ENCODE measurements at places on chromosomes 11 and 22. TPM values are rescaled to one million over a fixed set of nuclear protein-coding genes. Genes with fewer than 3 reads are reported as not detected.
A peak's percentile ranks its signal among the peaks of the same experiment; 100 is the strongest.

- DNase-seq: no peak
- no peak overlapping the region for H3K4me3 ChIP-seq
- no peaks in the 10 kb centered on the region for H3K36me3 ChIP-seq
Measured at GRCh38 chr11:24622262-24622661, 125.4 kb downstream of the LUZP2 start.

DNA sequence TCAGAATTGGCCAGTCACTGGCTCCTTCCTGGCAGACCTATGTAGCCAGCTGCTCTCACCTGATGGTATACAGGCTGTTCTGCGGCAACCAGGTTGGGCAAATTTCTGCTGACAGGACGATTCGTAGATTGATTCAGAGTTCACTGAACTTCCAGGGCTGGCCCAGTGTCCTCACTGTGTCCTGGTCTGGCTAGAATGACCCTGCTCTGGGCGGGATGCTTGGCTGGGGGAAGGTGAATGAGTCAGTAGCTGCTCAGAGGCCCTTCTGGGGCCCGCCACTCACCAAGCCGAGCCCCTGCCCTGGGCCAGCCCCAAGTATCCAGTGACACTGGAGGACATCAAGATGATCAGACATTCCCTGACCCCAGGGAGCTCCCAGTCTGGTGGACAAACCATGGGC lies 62.9 kb upstream of the WNT11 start:
- no peak for DNase-seq
- H3K36me3 ChIP-seq: no peaks in the 10 kb centered on the region
- peaks cover 2% of the 10 kb centered on the region for H3K27me3 ChIP-seq
- H3K27ac ChIP-seq: no peak overlapping the region
- no peak overlapping the region for H3K4me3 ChIP-seq

- H3K4me1 ChIP-seq: peaks cover 56% of the 10 kb centered on the region
- no peak overlapping the region for H3K4me3 ChIP-seq
- H3K27ac ChIP-seq: no peak overlapping the region
Measured at GRCh38 chr22:40281717-40282116, 64.6 kb upstream of the ADSL start.

DNA sequence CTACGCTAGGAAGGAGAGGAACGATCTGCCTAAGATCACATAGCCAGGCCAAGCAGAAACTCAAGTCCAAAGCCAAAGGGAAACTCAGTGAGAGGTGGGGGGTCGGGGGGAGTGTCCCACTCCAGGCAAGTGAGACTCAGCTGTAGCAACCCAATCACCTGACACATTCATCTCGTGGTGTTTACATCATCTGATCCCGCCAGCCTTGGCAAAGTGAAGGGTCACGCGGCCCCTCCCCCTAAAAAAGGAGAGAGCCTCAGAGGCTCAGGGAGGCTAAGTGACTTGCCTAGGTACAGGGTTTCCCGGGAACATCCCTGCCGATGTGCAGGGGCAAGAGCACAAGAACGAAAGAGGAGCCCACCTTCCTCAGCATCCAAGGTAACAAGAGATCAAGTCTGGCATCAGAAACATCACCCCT lies 21.5 kb downstream of the MYH9 start:
- H3K4me3 ChIP-seq: peak overlapping the region; percentile 67
- no peaks in the 10 kb centered on the region for H3K27me3 ChIP-seq
- peak overlapping the region; percentile 96 for H3K27ac ChIP-seq
- H3K4me1 ChIP-seq: peaks cover 99% of the 10 kb centered on the region

- H3K27ac ChIP-seq: no peak overlapping the region
- DNase-seq: no peak
- H3K36me3 ChIP-seq: no peaks in the 10 kb centered on the region
- no peaks in the 10 kb centered on the region for H3K4me1 ChIP-seq
- peaks cover 2% of the 10 kb centered on the region for H3K27me3 ChIP-seq
- no peak overlapping the region for H3K4me3 ChIP-seq
Measured at GRCh38 chr11:115716601-115717529, 212.7 kb upstream of the CADM1 start.

DNA sequence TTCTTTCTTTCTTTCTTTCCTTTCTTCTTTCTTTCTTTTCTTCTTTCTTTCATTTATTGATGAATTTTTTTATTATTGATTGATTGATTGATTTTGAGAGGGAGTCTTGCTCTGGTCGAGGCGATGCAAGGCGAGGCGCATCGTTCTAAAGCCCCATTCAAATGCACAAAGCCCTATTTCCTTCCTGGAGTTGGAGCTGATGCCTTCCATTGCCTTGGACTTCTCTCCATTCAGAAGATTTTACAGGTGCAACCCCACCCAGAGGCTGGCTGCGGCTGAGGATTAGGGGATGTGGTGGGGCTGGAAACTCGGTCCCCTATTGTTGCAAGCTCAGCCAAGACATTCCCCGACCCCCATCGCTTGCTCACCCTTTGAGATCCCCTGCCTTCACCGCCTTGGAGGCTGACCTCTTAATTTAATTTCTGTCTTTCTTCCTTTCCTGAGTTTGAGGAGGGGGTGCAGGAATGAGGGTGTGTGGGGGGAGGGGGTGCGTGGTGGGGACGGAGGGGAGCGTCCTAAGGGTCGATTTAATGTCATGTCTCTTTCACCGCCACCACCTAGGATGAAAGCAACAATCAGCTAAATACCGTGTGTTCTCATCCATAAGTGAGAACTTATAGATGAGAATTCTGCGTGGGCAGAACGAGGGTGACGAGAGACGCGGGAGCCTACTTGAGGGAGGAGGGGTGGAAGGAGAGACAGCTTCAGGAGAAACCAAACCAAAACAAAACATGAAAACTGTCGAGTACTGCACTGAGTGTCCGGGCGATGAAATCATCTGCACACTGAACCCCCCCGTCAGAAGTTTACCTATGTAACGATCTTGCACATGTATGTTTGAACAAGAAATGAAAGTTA lies 3913.9 kb upstream of the OR11H1 start:
- H3K27me3 ChIP-seq: no peaks in the 10 kb centered on the region
- DNase-seq: no peak
- H3K4me3 ChIP-seq: no peak overlapping the region
- no peaks in the 10 kb centered on the region for H3K4me1 ChIP-seq
- no peak overlapping the region for H3K27ac ChIP-seq
- H3K36me3 ChIP-seq: peaks cover 15% of the 10 kb centered on the region

DNA sequence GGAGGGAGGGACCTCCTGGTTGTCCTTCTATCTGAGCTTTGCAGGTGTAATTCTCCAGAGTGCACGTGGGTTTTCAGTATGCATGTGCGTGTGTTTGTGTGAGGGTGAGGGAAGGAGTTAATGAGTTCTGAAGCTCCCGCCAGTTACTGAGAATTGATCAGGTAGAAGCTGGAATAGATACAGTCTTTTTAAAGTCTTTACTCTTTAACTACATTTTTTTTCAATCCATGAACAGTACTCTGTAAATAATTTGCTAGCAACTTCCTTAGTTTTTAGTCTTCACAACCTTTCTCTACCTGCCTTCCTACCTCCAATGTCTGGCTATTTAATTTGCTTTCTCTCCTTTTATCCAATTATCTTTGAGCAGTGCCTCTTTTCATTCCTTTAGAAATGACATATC lies 25.5 kb downstream of the ARHGAP42 start:
- no peaks in the 10 kb centered on the region for H3K27me3 ChIP-seq
- H3K36me3 ChIP-seq: no peaks in the 10 kb centered on the region
- H3K4me1 ChIP-seq: no peaks in the 10 kb centered on the region
- no peak overlapping the region for H3K4me3 ChIP-seq
- no peak for DNase-seq

DNA sequence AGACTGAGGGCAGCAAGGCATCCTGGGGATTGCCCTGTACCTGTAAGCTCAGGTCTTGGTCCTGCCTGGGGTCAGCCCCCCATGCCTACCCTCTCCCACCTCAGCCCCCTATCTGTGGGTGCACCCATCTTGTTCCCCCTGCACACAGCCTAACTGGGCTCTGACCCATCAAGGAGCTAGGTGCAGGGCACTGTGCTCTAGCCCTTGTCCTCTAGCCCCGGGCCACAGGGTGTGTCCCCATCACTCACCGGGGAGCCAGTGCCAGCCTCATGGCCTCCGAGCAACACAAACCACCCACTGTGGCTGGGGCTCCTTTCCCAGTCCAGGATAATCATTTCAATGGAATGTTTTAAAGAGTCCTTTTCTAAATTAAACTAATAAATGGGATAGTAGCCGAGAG lies 293.9 kb upstream of the PLET1 start:
- peaks cover 3% of the 10 kb centered on the region for H3K4me1 ChIP-seq
- no peak for DNase-seq
- H3K27ac ChIP-seq: no peak overlapping the region
- no peaks in the 10 kb centered on the region for H3K27me3 ChIP-seq
- no peak overlapping the region for H3K4me3 ChIP-seq
- H3K36me3 ChIP-seq: no peaks in the 10 kb centered on the region

IGLL1 gene
- total RNA-seq: not detected

GRCh38 chr11:15136166-15136565 lies 21.4 kb downstream of the INSC start:
- DNase-seq: no peak
- H3K27ac ChIP-seq: no peak overlapping the region
- peaks cover 9% of the 10 kb centered on the region for H3K27me3 ChIP-seq
- no peaks in the 10 kb centered on the region for H3K36me3 ChIP-seq
- no peaks in the 10 kb centered on the region for H3K4me1 ChIP-seq

DNA sequence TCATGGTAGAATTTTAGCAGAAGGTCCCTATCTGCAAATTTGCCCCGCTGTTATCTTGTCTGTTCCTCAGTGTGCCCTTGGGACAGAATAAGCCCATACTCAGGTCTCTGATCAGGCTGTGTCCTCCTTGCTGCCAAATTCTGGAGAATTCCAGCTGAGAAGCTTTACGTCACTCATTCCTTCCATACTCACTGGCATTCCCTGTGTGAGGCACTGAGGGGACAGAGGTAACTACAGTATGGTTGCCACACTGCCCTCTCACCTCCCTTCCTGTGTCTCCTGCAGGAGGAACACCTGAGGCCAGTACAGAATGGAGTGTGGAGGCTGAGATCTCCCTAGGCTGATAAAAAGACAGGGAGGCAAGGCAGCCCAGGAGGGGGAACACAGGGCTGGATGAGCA lies 31.5 kb downstream of the SHISA8 start:
- H3K4me1 ChIP-seq: peaks cover 9% of the 10 kb centered on the region
- no peak overlapping the region for H3K4me3 ChIP-seq
- DNase-seq: no peak

- H3K27ac ChIP-seq: no peak overlapping the region
- no peak overlapping the region for H3K4me3 ChIP-seq
- no peaks in the 10 kb centered on the region for H3K27me3 ChIP-seq
- peaks cover 3% of the 10 kb centered on the region for H3K36me3 ChIP-seq
- H3K4me1 ChIP-seq: no peaks in the 10 kb centered on the region
- DNase-seq: no peak
Measured at GRCh38 chr22:49626361-49627216, 201.1 kb downstream of the BRD1 start.

DNA sequence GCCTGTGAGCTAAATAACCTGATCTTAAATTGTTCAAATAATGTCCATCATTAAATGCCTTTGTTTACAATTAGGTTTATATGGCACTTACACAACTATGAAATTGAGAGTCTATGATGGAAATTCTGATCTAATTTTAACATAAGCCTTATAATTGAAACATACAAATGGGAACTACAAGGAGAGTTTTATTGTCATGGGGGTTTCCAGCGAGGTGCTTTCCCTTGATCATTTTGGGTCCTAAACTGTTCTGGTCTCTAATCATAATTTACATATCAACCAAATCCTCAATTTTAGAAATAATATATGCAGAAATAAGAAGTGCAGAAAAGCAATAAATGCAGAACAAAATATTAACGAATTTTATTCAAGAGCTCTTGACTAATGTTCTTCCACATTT lies 44.9 kb downstream of the RRAS2 start:
- H3K36me3 ChIP-seq: no peaks in the 10 kb centered on the region
- H3K4me3 ChIP-seq: no peak overlapping the region
- peaks cover 30% of the 10 kb centered on the region for H3K4me1 ChIP-seq

- H3K36me3 ChIP-seq: no peaks in the 10 kb centered on the region
- no peak for DNase-seq
- peaks cover 34% of the 10 kb centered on the region for H3K4me1 ChIP-seq
- H3K4me3 ChIP-seq: peak overlapping the region; percentile 90
Measured at GRCh38 chr11:63683133-63683991, 2.1 kb downstream of the RTN3 start.

DNA sequence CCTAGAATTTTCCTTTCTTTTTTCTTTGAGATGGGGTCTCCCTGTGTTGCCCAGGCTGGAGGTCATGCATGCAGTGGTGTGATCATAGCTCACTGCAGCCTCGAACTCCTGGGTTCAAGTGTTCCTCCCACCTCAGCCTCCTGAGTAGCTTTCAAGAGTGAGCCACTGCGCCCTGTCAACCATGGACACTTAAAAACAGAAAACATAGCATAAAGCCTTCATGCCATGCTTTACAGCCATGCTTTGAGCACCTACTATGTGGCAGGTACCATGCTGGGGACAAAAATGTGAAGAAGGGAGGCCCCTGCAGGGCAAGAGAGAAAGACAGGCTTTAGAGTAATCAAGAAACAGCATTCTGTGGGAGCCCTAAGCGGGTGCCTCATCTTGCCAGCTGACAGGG lies 13.7 kb upstream of the GNB1L start:
- DNase-seq: no peak
- H3K27ac ChIP-seq: no peak overlapping the region
- H3K4me3 ChIP-seq: no peak overlapping the region
- no peaks in the 10 kb centered on the region for H3K27me3 ChIP-seq
- no peaks in the 10 kb centered on the region for H3K36me3 ChIP-seq

DNA sequence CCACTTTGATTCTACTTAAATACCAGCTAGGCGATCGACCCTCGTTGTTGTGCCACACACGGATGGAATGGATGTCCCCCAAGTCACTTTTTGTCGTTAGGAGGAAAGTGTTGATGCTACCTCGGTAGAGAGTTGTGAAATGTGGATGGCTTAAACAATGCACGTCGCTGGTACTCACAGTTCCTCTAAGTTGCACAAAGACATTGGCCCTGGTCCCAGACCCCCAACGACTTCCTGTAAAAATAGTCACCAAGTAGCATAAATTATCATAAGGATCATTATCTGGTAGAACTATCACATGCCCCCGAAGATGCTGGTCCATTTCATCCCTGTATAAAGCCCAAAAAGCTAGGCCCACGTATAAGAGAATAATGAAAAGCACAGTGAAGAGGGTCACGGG lies 3.8 kb downstream of the PKDREJ start:
- no peak overlapping the region for H3K4me3 ChIP-seq
- H3K27ac ChIP-seq: no peak overlapping the region
- DNase-seq: no peak
- H3K4me1 ChIP-seq: peaks cover 6% of the 10 kb centered on the region
- no peaks in the 10 kb centered on the region for H3K36me3 ChIP-seq
- peaks cover 41% of the 10 kb centered on the region for H3K27me3 ChIP-seq
